Sciatic nerve (tissue), 2 donors: ENCODE measurements at places on chromosomes 3 and 15.

- no peak for DNase-seq
Observed at GRCh38 chr3:129263161-129263910, 13.9 kb downstream of the COPG1 start.

DNA sequence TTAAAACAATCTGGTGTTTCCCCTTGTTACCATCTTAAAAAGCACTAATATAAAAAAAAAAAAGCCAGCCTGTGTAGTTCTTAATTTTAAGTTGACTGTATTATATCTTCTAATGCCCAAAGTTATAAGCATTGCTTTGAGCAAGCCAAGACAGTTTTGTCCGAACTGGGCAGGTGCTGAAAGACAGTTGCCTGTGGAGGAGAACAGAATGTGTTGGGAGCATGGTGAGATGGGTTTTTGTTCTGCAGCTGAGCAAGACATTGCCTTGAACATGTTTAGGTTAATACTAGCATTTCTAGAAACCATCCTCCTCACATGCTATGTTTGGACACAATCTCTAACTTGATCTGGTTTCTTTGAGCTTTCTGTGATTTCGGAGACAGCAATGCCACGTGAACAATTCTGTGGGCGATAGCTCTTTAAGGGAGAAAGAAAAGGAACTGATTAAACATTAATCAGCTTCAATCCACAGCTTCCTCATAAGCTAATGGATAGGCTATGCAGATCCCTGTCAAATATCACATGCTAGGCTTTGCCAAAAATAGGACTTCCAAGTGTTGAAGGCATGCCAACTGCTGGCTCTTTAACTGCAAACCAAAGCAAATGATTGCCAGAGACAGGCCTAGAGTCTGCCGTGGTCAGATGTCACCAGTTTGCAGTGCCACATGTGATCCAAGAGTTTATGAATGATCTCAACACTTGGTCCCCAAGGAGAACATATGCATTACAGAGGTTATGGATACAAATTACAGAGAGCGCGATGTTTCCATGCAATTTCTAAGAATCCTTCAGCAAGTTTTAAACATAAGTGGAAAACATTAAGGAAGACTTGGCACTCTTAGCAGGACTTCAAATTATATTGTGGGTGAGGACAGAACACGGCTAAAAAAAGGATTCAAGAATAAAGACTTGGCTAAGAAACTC is 428.1 kb downstream of the ROBO2 start:
- DNase-seq: no peak

DNA sequence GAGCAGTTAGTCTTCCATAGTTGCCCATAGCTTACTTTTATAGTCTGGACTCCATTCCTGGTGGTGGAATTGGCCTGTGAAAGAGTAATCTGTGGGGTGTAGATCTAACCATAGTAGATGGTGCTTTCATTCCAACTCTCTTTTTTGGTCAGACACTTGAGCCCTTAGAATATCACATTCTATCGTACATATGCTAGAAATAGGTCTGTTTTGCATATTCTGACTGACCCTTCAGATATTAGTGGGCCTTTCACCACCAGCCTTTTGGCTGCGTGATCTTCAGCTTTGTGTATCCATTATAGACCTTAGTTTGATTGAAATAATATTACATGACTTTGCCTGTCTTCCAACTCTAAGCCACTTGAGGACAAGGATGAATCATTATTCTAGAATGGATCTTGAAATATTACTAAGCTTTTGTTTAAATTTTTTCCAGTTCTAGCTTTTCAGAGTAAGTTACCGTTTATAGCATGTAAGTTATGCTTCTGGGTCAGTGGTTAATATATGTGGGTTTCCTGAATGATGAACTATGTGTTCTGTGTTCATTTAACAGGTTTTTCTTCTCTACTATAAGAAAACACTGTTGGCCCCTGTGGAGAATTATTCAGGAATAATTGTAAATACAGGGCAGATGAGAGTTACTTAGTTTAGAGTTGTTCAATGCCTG is 8.7 kb downstream of the RAB7A start:
- no peak for DNase-seq

GRCh38 chr3:102225407-102226132 is 209.2 kb upstream of the ZPLD1 start:
- no peak for DNase-seq

DNA sequence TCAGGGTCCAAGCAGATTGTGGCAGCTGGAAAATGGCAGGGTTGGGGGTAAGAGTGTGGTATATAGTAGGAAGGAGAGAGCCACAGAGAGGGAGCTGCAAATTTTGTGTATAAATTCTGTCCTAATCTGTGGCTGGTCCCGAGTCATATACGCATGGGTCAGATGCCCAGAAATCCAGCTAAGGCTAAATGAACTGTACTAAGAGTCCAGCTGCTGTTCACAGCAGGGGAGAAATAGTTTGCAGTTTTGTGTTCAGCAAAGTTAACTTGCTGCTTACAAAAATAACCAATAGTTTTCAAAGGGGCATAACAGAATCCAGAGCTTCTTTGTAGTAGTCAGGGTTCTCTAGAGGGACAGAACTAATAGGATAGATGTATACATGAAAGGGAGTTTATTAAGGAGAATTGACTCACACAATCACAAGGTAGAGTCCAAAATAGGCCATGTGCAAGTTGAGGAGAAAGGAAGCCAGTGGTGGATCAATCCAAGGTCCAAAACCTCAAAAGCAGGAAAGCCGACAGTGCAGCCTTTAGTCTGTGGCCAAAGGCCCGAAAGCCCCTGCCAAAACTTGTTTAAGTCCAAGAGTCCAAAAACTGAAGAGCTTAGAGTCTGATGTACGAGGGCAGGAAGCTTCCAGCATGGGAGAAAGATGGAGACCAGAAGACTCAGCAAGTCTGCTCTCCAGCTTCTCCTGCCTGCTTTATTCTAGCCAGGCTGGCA is 146.1 kb upstream of the KBTBD8 start:
- DNase-seq: no peak

DNA sequence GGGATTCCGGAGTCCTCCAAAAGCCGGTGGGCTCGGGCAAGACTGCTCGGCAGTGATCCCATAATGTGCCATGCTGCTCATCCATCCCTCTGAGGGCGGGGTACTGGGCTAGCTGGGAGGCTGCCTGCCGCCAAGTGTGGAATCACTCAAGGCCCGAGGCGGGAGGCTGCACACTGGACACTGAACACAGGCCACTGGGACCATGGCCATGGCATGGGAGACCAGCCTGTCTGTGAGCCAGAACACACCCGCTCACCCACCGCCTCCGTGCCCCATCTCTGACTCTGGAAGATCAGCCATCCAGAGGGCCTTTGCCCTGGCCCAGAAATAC is 1.4 kb downstream of the C3orf22 start:
- DNase-seq: peak; percentile 42

DNA sequence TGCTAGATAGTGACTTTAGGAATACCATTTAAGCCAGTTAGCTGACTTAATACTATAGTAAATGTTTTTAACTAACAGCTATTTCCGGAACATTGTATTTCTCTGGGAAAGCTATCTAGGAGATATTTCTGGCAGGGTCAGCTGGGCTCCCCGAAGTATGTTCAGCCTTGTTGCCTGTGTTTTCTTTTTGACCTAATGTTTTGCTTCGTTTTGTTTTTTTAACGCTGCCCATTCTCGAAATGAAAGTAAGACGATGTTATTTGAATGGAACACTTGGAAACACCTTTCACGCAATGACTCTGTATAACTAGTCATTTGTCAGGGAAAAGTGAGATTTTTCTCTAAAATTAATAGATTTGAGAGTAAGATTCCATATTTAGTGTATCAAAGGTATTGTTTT is 702.9 kb upstream of the NAALADL2 start:
- no peak for DNase-seq

- no peak for DNase-seq
Observed at GRCh38 chr15:37086521-37086920, 13.8 kb downstream of the MEIS2 start.

- DNase-seq: no peak
Observed at GRCh38 chr3:105676621-105677300, 192.1 kb downstream of the CBLB start.

GRCh38 chr15:47548986-47549385 is 168.3 kb upstream of the SEMA6D start:
- DNase-seq: no peak

- no peak for DNase-seq
Observed at GRCh38 chr3:114691871-114692270, 398.0 kb downstream of the TIGIT start.

DNA sequence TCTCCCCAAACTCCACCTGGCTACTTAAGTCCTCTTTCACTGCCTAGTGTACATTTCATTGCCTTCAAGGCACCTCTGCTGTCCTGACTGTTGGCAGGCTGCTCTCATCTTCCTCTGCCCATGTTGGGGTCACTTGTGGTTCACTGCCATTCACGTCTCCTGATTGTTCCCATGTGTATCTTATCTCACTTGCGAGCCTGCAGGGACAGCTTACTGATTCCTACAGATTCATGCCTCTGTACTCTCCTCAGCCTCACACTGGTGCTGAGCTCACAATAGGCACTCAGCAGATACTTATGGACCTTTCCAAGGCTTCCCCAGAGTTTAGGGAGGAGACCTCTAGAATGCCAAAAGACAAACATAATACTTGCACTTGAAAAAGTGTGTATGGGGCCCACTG is 28.8 kb upstream of the ANP32A start:
- DNase-seq: no peak

DNA sequence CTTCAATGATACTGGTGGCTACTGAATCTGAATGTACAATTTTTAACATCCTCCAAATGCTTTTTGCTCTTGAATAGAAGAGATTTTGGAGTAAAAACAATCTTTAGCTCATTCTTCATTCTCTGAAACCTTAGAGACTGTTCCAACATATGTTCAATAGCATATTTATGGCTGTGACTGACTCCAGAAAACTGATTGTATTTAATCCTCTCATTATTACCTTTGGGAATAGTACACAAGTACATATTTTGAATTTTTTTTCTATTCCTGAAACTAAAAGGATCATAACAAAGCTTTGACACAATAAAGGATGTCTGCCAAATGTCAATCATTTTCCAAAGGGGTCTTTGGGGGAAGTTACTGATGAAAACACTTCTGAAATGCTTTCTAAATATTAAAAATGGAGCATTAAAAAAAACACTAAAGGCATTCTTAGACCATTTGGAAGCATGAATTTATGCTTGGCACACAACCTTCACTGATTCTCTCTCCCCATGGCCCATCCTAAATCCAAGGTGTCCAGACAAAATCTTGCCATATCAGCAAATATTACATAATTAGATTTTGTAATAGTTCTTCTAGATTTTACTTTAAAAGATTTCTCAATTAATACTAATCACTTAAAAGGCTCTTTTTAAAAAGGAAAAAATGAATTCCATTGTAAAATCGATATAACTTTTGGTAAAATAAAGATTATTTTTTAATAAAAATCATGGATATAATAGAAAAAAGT is 936.8 kb downstream of the EPHA3 start:
- DNase-seq: no peak

GRCh38 chr3:101950985-101951733 is 101.8 kb downstream of the NFKBIZ start:
- no peak for DNase-seq

DNA sequence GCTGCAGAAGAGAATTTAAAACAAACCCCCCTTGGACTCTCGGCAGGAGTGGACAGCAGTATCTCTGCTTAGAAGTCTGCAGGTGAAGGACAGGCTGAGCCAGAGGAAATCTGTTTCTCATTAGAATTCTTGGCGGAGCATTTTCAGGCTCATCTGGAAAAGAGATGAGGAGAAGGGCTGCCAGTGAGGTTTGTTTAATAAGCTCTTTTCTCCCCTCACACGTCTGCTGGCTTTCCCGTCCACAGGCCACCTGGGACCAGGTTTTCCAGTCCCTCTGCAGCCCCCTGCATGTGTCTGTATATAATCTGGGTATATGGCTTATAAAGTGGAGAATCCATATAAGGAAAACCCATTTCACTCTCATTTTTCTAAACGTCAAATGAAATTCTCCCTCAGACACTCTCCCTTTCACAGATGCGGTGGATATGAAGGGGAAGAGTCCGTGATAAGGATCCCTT is 155.4 kb upstream of the TPM1 start:
- DNase-seq: no peak

DNA sequence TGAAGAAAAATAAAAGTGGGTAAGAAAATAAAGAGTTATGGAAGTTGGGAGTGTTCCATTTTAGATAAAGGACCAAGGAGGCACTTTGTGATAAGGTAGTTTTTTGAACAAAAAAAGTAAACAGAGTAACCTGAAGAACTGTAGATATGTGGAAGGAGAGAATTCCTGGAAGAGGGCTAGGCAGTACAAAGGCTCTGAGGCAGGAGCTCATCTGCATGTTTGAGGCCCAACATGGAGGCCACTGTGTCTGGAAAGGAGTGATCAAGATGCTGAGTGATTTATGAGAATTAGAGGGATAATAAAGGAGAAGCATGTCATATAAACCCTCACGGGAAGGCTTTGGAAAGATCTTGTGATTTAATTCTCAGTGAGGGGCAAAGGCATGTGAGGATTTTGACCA is 126.5 kb downstream of the DTWD1 start:
- DNase-seq: no peak

- no peak for DNase-seq
Observed at GRCh38 chr3:79187426-79187825, 580.4 kb downstream of the ROBO1 start.

- peak; percentile 78 for DNase-seq
Observed at GRCh38 chr3:127822682-127823425, 539 bp upstream of the MGLL start.

DNA sequence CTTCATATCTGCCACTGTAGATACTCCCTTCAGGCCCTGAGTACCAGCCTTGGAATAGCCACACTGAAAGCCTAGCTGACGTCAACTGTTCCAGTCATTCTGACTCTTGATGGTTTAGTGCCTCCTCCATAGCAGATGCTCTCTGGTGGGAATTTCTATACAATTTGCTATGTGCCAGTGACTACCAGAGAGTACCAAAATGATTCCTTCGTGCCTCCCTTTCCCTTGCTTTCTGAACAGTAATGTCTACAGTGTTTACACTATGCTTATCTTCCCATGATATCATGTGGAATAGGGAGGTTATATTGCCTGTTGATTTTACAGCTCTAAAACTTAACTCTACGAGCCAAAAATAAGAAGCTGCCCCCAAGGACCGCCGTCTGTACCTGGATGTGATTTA is 109.7 kb upstream of the GMNC start:
- no peak for DNase-seq

DNA sequence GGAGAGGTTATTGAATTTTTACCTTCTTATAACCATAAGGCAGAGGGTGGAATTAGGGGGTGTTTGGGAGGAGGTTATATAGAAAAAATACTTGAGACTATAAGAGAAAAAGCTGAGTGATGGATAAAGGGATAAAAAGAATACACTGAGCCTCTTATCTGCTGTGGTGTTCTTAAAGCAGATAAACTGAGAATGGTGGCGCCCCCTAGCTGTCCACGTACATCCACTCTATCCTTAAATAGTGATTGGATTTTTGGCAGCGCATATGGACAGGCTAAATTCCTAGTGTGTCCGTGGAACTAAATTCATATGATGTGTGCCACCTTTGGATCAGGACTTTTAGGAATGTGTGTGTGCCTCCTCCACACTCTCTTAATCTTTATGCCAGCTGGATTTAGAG is 121.1 kb downstream of the OXSM start:
- no peak for DNase-seq

GRCh38 chr15:40915116-40915661 is 14.0 kb upstream of the DLL4 start:
- no peak for DNase-seq

- DNase-seq: no peak
Observed at GRCh38 chr15:61169904-61170695, 59.0 kb downstream of the RORA start.
